Activated gamma-delta T cell treated with Interleukin-2 at 50 U/mL for 16 hours (primary cell): ENCODE measurements at places on chromosomes 7 and 10.

- DNase-seq: no peak
Observed at GRCh38 chr7:86978808-86979506, 80.5 kb downstream of the ELAPOR2 start.

GRCh38 chr7:28406192-28406591, 6.1 kb upstream of the CREB5 start:
- DNase-seq: no peak

DNA sequence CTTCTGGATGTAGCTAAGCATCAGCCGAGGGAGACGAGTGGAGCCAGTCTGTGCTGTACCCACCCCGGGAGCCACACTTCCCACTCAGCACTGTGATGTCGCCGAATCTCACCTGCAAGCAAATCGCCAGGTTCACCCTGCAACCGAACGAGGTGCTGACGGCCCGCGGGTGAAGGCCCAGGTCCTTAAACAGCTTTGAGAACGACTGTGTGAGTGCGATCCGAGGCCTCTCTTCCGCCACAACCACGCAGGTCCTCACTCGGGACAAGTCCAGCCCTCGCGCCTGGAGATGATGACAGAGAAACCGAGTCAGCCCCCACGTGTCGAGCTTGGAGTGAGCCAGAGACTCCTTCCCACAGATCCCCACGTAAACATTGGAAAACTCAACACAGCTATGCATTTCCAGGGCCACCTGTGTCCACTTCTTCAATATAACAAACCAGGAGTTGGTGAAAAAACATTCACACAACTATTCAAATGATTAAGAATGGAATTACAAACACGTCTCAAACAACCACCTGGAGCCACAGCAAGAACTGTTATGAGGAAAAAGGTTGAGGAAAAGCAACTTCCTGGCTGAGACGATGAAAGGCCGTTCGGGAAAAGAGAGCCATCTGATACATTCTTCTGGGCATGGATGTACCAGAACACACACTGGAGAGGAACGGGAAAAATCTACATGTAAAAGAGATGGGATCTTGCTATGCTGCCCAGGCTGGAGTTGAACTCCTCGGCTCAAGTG, 191.8 kb downstream of the ZMYND11 start:
- DNase-seq: no peak

- no peak for DNase-seq
Observed at GRCh38 chr7:138346975-138347374, 113.1 kb upstream of the TRIM24 start.

DNA sequence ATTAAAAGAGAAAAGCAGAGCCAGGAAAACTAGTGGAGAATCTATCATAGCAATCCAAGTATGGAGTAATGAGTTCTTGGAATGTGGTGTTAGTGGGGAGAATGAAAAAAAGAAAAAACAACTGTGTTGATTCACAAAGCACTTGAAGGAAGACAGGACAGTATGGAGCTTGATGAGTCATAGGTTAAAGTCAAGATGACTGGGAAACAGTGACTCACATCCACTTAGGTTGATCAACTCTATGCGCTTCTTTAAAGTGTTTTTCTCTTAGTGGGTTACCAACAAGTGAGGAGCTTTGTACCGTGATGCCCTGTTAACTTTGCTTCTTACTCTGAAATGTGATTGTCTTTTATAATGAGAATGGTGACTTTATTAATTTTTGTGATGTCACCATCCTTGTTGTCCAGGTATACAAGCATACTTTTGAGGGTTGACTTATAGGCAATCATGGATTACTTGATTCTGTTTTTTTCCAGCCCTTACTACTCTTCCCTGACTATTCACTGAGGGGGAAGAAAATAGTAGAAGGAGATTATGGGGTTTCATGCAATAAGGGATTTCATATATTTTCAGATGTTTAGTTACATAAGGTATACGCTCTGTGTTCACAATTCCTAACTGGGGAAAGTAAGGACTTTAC, 32.1 kb upstream of the MDFIC start:
- DNase-seq: no peak

DNA sequence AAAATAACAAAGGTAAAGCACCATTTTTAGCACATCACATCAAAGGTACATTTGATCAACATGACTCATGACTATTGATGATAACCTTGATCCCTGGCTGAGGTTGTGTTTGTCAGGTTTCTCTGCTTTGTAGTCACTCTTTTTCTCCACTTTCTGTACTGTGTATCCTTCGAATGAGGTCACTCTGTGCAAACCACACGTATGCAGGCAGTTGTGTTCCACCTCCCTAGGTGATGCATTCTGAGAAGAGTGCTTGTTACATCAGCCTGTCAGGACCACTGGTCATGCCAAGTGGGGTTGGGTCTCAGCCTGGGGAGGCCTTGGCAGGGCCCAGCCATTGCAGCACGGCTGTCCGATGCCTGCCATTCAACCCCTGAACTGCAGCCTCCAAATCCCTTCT, 62.8 kb upstream of the GJD4 start:
- DNase-seq: no peak

- no peak for DNase-seq
Observed at GRCh38 chr7:18357691-18358090, 137.9 kb upstream of the HDAC9 start.

- DNase-seq: no peak
Observed at GRCh38 chr7:155316427-155317113, 18.9 kb downstream of the INSIG1 start.

DNA sequence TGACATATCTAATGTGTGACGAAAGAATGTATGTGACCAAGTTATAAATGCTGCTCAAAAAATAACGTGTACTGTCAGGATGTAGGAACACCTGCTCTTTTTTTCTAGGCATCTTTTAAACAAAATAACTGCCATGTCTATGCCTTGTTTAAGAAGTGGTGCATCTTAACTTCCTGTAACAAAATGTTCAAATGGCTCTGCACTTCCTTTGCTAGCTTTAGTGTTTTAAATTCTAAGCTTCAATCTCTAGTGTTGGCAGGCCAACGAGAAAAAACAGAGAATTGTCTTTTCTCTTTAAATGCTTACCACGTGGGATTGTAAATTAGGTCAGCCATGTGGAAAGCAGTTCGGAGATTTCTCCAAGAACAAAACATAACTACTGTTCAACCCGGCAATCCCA, 14.6 kb upstream of the PDSS1 start:
- no peak for DNase-seq

GRCh38 chr7:32533276-32534029, 38.2 kb downstream of the AVL9 start:
- DNase-seq: no peak

DNA sequence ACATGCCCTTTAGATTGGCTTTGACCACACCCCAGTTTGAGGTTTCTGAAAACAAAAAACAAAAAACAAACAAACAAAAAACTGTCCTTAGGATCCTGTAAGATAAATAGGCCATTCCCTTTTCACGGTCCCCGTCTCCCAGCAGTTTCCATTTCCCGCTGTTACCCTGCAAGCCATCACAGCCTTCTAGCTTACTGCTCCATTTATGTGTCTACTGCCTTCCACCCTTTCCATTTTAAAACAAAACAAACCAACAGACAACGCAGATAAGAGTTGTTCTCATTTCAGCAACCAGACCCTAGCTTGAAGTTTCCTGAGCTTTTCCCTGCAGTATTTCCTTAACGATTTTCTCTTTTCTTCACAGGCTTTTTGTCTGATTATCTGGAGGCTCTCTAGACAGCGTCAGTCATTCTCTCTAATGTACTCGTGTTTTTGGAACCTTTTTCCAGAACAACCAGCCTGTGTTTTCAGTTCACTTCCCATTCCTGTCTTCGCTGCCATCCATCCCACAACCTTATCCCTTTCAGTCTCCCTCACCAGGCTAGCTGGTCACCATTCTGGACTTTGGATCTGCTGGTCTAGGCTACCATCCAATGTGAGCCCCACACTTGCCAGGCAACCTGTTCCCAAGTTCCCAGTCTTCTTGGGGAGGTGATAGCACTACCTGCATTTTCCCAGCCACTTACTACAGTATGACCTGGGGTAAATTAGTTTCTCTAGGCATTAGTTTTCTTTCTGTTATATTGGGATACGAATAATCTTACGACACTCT, 317.3 kb upstream of the FZD1 start:
- no peak for DNase-seq

DNA sequence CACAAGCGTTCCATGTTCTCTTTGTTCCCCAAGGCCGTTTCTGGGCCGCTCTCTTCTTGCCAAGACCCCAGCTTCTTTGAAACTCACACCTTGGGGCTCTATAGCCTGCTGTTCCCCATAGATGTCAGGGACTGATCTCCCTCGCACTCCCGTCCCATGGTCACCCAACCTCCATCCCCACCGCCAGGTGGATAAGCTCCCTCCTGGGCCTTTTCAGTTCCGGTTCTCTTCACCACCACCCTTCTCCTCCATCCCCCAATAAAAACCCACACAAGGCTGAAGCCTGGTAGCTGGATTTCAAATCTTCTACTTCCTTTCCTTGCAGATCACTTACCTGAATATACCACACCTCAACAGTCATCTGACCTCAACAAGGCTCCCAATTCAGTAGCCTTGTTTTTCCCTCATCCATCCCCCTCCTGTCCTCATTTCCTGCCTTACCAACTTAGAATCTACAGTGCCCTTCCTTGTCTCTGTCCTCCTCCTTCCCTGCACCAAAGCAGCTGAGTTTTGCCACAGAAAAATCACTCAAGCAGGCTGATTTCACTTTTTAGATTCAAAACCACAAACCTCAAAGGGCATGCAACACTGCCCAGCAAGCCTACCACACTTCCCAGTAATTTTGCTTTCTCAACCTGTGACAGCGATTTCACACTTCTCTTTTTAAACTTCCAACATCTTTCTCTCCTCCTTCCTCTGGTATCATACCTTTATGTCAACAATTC, 7.7 kb downstream of the SLC37A3 start:
- DNase-seq: no peak

- DNase-seq: no peak
Observed at GRCh38 chr10:114708717-114709335, 50.8 kb upstream of the ABLIM1 start.

DNA sequence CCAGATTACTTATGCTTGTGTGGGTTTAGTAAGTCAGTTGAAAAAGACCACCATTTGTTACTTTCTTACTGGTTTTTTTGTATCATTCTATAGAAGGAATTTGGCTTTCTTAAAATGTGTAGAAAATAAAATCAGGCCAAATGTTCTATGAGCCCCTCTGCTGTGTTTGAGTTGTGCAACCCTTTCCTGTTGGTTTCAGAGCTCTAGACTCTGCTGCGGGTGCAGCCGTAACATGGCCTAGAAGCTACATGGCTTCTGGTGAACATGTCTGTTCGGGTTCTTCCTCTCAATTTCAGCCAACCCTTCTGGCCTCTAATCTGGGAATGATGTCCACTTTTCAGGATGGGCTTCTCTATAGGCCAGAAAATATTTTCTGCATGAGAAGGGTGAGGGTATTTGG, 56.6 kb upstream of the RAB18 start:
- no peak for DNase-seq

GRCh38 chr7:89584896-89585295, 569.4 kb upstream of the STEAP1 start:
- no peak for DNase-seq

- DNase-seq: no peak
Observed at GRCh38 chr10:96208271-96208670, 63.1 kb downstream of the BLNK start.

GRCh38 chr10:22618078-22618785, 96.1 kb downstream of the PIP4K2A start:
- no peak for DNase-seq
